Non-pigmented ciliary epithelial cell (primary cell): ENCODE measurements at places on chromosomes 6 and 20.

GRCh38 chr6:4920914-4921410, 82.9 kb downstream of the RPP40 start:
- DNase-seq: no peak

DNA sequence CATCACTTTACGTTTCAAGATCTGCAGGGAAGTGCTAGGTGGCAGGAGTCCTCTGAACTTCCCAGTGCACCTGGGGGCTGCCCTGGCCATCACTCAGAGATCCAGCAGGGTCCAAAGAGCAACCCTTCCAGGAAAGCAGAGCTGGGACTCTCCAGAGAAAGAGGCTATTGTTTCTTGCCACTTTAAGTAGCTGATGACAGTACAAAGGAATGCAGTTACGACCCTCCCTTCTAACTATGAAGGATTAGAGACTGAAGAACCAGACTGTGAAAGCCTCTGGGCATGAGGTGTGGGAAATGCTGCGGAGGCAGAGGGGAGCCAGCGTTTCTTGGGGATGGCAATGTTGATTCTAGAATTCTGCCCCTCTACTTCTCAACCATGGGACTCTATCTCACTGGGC, 189.1 kb upstream of the SUPT3H start:
- DNase-seq: no peak

DNA sequence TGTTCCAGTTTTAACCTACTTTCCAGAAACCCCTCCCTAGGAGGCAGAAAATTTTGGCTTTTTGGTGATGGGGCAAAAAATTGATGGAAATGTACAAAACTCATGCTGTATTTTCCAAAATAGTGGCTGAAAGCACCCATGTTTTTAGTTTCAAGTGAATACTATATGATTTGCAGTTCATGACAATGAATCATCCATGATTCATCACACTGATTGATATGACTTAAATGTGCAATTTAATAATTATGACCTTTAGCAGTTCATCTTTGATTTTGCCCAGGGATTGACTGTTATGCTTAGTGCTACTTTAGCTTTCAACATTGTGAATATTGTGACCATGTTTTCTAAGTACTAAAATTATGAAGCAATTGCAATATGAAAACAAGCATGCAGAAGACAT, 478.7 kb downstream of the HTR1B start:
- no peak for DNase-seq

DNA sequence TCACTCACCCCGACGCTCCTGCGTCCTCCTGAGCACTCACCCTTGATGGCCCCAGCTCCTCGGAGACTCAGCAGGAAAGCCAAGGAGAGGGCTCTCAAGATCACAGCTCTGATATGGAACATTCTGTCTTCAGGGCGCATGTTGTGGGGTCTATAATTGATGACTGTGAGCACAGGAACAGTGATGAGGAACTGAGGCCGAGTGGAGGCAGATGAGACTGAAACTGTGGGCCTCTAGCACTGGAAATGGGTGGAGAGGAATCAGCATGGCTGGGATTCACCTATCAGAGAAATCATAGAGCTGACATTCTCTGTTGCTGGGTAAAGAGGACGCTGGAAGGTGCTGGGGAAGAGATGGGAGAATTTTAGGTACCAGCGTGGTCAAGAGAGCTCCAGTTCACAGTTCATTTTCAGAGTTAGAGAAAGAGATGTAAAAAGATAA, at the start of gene HLA-DPA1:
Gene HLA-DPA1 (minus strand): TSS at position 219 of the 441 bp plus-strand sequence.
- DNase-seq: no peak

DNA sequence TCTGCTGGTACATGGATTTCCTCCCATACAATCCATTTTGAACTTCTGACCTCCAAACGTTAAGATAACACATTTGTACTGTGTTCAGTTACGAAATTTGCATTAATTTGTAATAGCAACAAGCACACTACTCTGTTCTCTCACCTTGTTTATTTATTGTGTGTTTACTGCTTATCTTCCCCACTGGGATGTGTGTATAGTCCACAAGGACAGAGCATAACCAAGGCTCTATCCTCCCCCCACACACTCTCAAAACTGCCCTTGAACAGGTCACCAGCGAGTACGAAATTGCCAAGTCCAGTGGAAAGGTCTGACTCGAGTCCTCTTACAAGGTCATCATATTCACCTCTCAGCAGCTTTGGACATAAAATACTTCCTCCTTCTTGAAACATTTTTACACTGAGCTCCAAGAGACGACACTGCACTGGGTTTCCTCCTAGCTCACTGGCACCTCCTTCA, 18.6 kb downstream of the ADTRP start:
- DNase-seq: no peak

DNA sequence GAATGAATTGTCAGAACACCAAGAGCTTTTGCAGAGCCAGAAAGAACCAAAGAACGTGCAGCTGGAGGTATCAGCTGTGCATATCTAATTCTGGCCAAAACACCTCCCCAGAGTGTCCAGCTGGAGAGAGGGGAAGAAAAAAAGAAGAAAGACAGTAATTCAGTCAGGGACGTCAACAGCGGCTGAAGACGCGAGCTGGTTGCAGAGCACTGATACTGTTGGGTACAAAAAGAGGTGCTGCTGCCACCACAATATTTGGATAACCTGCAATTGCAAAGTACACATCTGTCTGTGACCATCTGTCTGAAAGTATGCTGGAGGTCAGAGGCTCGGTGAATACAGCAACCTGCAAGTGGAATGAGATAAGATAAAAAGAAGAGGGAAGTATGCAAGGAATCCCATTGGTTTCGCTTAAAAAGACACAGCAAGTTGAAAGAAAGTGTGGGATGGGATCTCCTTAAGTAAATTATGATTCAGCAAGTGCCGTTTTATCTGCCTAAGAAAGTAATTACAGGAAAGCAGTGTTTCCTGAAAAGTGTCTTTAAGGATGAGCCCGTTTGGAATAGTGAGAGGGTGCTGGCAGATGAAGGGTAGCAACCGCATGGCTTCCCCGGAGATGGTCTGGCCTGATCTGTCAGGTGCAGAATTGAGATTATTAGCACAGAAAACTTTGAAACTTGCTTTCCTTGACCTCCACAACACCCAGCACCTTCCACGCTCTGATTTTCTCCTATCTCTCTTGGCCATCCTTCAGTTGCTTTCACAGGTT, 189.9 kb upstream of the PRDM1 start:
- DNase-seq: no peak
